ENCODE measurements at places on chromosomes 4 and X.

GRCh38 chr4:6826781-6827508, 44.4 kb downstream of the KIAA0232 start:
- no peak for DNase-seq

- no peak for DNase-seq
Observed at GRCh38 chr4:9899306-9900055, 118.0 kb downstream of the DRD5 start.

DNA sequence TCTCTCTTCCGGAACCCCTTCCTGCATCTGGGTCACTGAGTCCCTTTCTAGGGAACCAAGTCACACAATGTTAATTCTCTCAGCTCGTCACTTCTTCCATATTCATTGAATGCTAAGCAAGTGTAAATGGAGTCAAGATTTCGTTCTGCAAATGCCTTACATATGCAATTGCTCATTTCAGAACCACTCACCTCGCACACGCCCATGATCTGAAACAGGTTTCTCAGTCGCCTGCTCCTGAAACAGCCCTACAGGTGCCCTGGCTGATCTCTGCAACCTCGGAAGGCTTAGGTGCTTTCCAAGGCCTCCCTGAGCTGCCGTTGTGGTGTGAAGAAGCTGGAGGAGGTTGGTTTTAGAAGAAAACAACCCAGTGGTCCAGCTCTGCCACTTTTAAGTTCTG, 100.8 kb upstream of the MSX1 start:
- no peak for DNase-seq

GRCh38 chr4:147786031-147786430, 54.1 kb downstream of the ARHGAP10 start:
- no peak for DNase-seq

- peak; percentile 66 for DNase-seq
Observed at GRCh38 chr4:12633053-12633651, 851.0 kb downstream of the RAB28 start.

- no peak for DNase-seq
Observed at GRCh38 chr4:99264927-99265326, 25.9 kb downstream of the ADH1A start.

GRCh38 chrX:110341189-110342035, 17.2 kb upstream of the RTL9 start:
- DNase-seq = no peak

DNA sequence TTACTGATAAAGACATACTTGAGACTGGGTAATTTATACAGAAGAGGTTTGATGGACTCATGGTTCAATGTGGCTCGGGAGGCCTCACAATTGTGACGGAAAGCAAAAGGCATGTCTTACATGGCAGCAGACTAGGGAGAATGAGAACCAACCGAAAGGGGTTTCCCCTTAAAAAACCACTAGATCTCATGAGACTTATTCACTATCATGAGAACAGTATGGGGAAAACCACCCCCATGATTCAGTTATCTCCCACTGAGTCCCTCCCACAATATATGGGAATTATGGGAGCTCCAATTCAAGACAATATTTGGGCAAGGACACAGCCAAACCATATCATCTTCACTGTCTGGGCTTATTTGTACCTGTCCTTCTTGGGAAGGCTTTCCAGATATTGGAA, 22.8 kb upstream of the MUC7 start:
- no peak for DNase-seq

DNA sequence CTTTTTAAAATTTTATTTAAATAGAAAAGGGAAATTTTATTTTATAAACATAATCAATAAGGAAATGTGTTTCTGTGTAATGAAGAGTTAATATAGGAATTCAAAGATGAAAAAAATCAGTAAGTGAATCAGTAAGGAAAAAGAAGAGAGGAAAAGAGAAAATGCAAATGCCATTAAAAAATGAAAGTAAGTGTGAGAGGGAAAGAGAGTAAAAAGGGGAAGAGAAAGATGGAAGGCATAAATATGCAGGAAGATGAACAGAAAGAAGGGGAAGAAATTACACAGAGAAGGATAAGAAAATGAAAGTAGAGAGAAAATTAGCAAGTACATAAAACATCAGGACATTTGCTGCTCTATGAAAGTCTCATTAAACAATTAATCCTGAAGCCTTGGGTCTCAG, 349.9 kb downstream of the FSTL5 start:
- DNase-seq = no peak

GRCh38 chrX:136687457-136687856, 39.5 kb downstream of the CD40LG start:
- no peak for DNase-seq

- no peak for DNase-seq
Observed at GRCh38 chr4:5650040-5650439, 58.3 kb downstream of the EVC2 start.

DNA sequence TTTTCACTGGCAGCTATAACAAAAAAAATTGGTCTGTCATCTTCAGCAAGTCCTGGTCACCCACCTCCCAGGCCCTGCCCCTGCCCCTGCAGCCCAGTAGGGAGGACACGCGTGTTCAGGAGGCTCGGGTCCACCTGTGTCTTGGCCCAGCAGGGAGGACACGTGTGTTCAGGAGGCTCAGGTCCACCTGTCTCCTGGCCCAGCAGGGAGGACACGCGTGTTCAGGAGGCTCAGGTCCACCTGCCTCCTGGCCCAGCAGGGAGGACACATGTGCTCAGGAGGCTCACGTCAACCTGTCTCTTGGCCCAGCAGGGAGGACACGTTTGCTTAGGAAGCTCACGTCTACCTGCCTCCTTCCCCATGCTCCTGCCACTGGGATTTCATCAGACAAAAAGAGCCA, 44.9 kb downstream of the HTT-AS start:
- DNase-seq = no peak

GRCh38 chr4:80948995-80949394, 81.5 kb upstream of the BMP3 start:
- DNase-seq = no peak

DNA sequence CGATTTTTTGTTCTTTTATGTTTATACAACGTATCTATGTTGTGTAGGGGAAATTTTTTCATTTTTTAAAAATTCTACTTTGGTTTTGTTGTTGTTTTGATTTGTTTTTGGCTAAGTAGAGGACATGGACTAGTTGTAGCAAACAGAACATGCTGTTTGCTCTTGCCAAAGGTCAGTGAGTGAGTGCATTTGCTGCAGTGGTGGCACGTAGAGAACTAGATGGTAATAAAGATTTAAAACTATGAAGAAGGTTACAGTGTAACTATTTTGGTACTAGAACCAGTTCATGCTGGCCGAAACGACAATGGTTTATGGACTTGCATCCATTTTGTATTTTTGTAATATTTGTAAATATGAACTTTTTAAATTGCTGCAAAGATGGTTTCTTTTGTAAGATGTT, 1.9 kb upstream of the SCML1 start:
- DNase-seq = no peak

GRCh38 chrX:110046001-110046400, 43.1 kb downstream of the TMEM164 start:
- no peak for DNase-seq

GRCh38 chr4:168138143-168138542, 45.8 kb downstream of the ANXA10 start:
- DNase-seq = no peak

- DNase-seq = no peak
Observed at GRCh38 chr4:38466401-38466800, 197.6 kb upstream of the KLF3 start.

DNA sequence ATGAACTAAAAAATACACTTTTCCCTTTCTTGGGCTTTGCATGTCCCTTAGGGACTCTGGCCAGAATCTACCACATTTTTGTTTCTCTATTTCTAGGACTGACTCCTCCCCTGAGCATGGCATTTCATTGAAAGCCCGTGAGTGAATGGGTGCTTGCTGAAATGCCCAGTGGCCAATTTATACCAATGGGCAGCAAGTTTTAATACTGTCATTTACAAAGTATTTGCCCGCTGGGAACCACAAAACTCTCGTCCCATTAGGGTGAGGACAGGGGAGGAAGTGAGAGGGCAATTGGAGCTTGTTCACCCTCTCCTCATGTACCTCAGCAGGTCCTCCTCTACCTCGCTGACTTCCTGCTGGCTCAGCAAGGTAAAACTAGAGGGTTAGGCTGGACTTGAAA, 1.1 kb downstream of the SRPX2 start:
- DNase-seq = no peak

- DNase-seq = no peak
Observed at GRCh38 chr4:81449015-81449414, 22.7 kb downstream of the RASGEF1B start.

DNA sequence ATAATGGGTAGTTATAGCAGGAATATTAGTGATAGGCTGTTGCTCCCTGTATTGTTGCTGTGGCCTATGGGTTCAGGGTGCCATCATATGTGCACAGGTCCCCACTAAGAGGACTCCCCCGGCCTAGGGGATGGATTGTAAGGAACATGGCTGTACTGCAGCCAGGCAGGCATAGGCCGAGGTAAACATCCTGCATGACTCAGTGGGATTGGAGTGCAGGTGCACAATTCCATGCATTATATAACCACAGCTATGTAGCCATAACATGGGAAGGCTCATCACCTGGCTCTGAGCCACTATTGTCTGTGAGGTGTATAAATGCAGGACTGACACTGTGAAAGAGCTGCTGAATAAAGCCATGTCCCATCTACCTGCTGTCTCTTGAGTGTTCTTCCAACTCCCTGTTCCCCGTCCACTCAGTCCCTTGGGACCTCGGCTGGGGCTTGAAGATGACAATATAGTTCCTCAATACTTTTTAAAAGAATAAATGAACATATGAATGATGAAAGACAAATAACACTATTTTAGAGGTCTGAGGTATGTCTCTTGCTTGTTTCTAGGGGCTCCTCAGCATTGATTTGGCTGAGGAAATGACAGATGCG, 425.2 kb downstream of the IDS start:
- DNase-seq = no peak

DNA sequence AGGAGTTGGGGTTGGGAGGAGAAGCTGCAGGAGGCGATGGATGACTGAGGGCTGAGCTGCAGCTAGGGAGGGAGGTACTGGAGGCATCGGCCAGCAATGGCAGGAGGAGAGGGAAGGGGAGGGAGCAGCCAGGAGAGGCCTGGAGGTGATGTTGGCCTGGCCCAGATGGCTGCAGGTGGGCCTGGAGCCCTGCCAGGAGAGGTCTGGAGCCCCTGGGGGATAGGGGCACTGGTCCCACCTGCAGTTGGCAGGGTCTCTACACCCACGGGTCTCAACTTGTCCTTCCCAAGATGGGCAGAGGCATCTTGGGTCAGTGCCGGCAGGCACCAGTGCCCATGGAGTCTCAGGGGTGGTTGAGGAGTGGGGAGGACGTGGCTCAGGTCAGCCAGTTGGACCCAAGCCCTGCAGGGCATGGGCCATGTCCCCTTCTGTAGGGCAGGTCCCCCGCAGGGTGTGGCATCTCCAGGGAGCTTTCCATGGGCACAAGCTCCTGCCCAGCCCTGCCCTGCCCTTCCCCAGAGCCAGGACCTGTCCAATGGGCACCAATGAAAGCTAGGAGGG, 2.7 kb upstream of the MXD4 start:
- no peak for DNase-seq

- no peak for DNase-seq
Observed at GRCh38 chr4:24219209-24219608, 329.4 kb upstream of the PPARGC1A start.

DNA sequence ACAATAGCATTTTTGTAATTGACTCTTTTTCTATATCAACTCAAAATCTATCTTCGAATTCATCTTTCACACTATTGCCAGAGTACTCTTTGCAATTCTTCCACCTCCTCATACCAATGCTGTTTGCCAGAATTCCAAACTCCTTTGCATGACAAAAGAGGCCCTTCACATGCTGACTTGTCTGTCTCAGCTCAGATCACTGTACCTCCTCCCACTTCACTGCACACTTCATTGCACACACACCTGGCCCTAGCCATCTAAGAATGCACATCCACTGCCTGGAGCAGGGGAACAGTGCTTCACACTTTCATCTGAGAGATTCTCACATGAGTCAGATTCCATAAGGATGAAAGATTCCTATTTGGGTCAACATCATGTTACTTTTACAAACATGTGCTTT, 56.5 kb downstream of the PRDM5 start:
- DNase-seq = no peak

DNA sequence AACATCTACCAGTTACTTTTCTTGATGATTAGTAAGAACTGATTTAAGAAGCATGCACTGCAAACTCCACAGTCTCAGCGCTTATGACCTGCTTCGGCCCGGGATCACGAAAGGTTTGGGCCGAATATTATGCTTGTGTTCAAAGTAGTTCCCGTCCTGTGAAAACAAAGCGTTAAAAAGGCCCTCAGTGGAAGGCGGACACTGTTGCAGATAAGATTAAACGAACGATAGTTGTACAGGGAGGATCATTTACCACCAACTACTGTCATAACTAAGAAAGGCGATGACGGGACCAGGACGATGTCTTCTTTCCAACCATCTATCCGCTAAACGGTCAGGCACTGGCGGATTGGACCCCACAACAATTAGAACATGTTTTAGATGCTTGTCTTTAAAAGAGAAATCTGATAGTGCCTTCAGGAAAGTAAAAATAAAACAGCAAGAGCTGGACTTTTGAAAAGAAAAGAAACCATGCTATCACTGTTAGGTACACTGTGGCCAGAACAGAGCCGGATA, 21.1 kb downstream of the PDLIM3 start:
- no peak for DNase-seq

DNA sequence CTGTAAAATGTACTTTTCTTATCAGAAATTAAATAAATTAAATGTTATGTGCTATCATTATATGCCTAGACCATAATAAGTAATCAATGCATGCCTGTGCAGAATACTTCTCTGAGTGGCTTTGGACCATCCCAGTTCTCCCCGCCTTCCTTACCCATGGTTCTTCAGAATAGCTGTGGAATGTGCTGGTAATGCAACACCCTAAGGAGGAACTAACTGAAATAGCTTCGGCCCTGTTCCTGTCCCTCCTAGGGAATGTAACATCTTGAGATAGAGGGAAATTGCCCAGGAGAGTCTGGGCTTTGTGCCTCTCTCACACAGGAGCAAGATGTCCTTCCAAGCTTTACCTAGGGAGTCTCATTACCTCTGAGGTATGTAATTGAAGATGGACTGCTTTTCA, 693.6 kb upstream of the HS3ST1 start:
- DNase-seq = no peak

GRCh38 chr4:122117743-122118142, 34.4 kb upstream of the BLTP1 start:
- DNase-seq = no peak

GRCh38 chr4:1871471-1872021, 353 bp downstream of the NSD2 start:
- no peak for DNase-seq

DNA sequence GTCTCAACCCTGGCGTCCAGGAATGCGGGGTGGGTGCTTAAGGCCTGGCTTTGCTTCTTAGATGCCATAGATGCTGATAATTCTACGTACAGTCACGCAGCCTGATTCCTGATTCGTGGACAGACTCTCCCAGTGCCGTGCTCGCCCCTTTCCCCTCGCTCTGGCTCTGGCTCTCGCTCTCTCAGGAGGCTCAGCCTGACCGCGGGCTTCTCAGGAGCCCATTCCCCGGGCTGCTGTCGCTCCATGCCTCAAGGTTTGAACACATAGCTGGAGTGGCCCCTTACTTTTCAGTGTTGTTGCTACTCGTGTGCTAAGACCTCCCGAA, 59.2 kb upstream of the ZC4H2 start:
- no peak for DNase-seq

Measured in NCI-H1092 (cell line).